Activated CD8-positive, alpha-beta memory T cell treated with anti-CD3 and anti-CD28 coated beads for 48 hours (primary cell): ENCODE measurements at places on chromosomes 11 and 22.

DNA sequence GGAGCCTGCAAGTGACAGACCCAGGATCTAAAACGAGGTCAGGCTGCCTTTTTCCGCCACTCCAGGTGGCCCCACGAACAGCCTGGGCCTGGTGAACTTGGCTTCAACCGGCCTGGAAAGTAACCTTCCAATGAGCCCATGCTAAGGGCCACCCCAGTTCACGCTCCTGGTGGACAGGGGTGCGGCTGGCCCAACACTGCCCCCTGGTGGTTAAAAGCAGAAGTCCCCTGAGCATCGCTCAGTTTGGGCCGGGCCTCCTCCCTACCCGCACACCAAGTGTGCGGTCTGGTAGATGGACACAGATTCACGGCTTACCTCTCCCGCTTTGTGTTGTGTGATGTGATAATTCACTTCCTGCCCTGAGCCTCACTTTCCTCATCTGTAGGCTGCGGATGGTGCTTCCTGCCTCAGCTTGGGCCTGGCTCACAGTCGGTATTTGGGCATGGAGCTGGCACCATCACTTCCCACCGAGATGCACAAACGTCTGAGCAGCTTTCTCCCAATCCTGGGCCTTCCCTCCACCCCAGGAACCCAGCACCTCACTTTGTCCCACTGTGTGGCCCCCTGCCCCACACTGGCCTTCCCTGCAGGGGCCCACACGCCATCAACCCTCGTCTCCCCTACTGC, 13.7 kb upstream of the SEC14L3 start:
- peak; percentile 60 for DNase-seq

GRCh38 chr11:118274186-118274585, 10.1 kb upstream of the MPZL2 start:
- no peak for DNase-seq

- no peak for DNase-seq
Measured at GRCh38 chr22:47337161-47337621, 574.7 kb downstream of the TBC1D22A start.

DNA sequence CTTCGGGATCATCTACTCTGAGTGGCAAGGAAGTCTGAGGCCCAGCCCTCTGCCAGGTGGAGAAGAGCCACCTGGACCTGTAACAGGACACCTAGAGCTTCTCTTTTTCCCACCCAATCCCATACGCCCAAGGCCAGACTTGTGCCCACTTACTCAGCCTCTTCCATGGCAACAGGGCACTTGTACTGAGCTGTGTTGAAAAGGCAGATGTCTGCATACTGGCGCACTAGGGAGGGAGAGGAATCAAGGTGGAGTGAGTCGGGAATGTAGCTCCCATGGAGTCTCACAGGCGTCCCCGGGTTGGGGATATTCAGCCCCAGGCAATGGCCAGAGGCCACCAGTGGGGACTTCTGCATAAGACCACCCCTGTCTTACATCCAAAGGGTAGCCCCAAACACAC, 36.1 kb downstream of the TPBGL start:
- no peak for DNase-seq

- no peak for DNase-seq
Measured at GRCh38 chr11:57513911-57514537, 1.5 kb downstream of the SLC43A1 start.

- no peak for DNase-seq
Measured at GRCh38 chr22:46696614-46697013, 41.4 kb downstream of the CERK start.

DNA sequence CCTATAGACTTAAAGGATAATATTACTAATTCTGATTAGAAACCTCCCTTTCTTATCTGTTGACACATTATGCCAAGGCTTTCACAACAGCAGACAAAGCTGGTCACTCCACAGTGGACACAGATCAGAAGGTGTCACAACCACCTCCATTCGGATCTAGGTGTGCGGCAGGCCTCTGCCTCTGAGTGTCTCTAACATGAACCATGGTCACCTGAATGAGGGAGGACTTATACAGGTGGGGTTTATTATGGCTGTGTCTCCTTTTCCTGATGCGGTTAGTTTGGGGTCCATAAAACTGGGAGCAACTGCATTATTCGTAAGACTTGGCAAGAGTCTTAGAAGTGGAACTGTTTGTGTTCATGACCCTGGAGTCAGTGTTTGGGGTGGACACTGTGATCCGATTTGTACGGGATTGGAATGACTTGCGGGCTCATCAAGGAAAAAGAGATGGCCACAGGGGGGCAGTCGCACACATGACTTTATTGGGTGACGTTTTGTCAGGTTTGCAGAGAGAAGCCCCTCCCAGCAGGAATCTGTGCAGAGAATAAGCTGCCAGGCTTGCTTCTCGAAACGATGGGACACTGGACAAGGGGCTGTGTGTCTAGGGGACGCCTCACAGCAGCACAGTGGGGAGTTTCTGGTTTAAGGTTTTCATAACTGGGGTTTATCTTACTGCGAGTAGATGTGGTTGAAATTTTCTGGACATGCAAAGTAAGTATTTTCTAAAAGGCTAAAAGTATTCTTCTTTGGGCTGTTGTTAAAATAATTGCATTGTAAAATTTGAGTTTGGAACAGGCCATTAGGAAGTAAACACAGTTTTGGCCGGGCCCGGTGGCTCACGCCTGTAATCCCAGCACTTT, 90.6 kb downstream of the GAB4 start:
- no peak for DNase-seq

DNA sequence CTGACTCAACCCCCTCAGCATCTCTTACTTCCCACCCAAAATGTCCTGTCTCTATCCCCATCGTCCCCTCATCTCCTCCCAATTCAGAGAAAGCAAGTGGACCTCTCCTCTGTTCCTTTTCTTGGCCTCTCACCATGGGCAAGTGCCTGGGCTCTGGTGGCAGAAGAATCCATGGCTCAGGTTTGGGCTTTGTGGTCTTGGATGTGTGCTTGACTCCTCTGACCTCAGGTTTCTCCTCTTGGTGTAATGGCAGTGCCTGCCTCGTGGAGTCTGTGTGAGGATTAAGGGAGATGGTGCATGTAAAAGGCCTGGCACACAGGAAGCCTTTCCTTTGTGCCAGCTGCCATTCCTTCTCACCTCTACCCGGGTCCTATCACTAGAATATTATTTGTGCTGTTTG, 3.2 kb downstream of the BMAL1 start:
- DNase-seq, result no peak

DNA sequence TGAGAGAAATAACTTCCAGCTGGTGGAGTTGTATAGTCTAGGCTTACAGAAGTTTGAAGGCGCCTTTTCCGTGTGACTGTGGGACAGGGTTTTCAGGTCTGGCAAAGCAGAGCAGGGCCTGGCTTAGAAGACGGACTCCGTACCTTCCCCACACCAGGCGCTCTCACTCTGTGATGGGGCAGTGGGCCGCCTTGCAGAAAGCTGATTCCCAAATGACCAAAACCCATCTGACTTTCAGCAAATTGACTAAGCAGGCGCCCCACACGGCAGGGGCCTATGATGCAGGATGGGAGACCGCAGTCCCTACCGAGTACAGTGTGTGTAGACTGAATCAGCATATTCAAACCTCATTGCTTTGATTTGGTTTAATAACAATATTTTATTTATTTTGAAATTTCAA, 85.8 kb upstream of the TMEM45B start:
- no peak for DNase-seq

DNA sequence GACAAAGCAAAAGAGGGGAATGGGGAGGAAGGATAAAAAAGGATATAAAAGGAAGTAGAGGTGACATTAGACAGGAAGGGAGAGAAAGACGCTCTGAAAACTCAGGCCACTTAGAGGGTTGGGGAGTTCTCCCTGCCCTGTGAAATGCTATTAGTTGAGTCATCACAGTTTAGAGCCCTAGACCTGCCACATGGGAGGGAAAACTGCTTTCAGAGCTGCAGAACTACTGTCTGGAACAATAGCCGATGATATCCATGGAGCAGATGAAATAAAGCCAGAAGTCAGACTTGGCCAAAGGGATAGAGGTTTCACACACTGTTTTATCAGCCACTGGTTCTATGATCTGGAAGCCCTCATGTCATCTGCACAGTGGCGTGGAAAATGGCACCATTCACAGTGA, 157.9 kb downstream of the NCAM1 start:
- no peak for DNase-seq

GRCh38 chr11:120797143-120797542, 226.8 kb upstream of the TBCEL start:
- no peak for DNase-seq

- DNase-seq, result no peak
Measured at GRCh38 chr11:35180317-35181233, 41.6 kb downstream of the CD44 start.

GRCh38 chr11:86183694-86184093, 60.9 kb upstream of the EED start:
- DNase-seq, result no peak

- DNase-seq, result no peak
Measured at GRCh38 chr22:41478473-41478872, 9.6 kb downstream of the ACO2 start.

GRCh38 chr11:78041843-78042440, 18.9 kb upstream of the KCTD14 start:
- no peak for DNase-seq

GRCh38 chr11:611001-611996, 4.5 kb downstream of the IRF7 start:
- no peak for DNase-seq

DNA sequence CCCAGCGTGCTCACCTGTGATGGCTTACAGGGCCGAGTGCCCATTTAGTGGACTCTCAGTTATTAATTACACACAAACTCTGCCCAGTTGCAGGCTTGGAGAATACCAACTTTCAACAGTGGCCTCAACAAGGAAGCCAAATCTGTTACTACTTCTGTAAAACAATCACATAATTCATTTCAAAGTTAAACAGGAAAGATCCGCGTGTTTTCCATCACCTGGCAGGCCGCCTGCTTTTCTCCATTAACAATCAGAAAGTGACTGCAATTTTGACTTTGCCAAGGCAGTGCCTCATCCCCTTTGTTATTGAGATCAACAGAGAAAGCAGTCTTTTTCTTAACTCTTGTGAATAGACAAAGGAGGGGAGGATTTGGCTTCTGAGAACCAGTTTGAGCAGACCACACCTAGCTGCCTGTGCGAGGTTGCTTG, 77.7 kb downstream of the BARX2 start:
- DNase-seq, result no peak

DNA sequence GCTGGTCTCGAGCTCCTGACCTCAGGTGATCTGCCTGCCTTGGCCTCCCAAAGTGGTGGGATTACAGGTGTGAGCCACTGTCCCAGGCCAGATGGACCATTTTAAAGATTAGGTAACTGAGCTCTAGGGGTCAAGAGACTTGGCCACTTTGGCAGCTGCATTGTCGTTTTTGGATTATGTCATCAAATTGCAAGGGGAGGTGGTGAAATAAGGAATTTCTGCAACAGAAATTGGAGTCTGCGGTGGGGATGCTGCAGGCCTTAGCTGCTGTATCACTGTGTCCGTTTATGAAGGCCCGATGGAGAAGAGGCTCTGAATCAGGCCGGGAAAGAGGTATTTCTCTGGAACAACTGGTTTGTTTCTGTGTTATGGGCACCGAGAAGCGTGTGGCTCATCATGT, 34.6 kb downstream of the PTPRJ start:
- no peak for DNase-seq

GRCh38 chr11:107769189-107769588, 57.3 kb upstream of the SLN start:
- no peak for DNase-seq

DNA sequence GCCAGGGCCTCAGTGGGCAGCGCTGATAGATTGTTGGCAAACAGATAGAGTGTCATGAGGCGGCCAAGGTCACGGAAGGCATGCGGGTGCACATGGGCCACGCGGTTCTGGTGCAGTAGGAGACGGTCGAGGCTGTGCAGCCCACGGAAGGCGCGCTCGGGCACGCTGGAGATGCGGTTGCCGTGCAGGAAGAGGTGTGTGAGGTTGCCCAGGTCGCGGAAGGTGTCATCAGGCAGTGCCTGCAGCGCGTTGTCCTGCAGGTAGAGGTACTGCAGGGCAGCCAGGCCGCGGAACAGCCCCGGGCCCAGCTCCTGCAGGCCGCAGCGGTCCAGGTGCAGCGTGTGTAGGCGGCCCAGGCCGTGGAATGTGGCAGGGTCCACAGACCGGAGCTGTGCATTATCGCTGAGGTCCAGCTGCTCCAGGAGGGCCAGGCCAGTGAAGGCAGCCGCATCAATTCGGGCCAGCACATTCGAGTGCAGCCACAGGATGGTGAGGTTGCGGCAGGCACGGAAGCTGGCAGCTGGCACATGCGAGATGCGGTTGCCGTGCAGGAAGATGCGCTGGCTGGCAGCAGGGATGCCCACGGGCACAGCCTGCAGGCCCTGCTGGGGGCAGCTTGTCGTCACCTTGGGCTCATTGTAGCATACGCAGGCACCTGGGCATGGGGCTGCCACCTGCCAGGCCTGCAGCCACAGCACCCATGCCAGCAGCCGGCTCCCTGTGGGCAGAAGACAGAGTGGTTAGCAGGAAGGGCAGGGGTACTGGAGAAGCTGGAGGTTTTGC, 25.5 kb downstream of the RTN4R start:
- no peak for DNase-seq

DNA sequence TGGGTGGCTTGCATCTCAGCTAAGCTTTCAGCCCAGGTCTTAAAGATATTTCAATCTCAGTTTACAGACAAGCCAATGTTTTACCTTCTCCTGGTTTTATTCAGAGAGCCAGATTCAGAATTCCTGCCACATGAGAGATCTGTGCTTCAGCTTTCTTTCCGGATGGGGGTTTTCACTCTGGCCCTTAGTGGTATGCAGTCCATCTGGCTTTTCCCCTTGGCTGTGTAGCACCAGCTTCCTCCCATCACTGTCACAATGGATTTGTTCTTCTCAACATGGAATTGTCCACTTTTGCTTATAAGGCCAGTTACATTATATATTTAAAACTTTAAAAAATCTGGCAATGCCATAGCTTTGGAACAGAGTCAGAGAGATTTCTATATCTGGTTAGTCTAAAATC, 303.9 kb downstream of the ETS1 start:
- no peak for DNase-seq

DNA sequence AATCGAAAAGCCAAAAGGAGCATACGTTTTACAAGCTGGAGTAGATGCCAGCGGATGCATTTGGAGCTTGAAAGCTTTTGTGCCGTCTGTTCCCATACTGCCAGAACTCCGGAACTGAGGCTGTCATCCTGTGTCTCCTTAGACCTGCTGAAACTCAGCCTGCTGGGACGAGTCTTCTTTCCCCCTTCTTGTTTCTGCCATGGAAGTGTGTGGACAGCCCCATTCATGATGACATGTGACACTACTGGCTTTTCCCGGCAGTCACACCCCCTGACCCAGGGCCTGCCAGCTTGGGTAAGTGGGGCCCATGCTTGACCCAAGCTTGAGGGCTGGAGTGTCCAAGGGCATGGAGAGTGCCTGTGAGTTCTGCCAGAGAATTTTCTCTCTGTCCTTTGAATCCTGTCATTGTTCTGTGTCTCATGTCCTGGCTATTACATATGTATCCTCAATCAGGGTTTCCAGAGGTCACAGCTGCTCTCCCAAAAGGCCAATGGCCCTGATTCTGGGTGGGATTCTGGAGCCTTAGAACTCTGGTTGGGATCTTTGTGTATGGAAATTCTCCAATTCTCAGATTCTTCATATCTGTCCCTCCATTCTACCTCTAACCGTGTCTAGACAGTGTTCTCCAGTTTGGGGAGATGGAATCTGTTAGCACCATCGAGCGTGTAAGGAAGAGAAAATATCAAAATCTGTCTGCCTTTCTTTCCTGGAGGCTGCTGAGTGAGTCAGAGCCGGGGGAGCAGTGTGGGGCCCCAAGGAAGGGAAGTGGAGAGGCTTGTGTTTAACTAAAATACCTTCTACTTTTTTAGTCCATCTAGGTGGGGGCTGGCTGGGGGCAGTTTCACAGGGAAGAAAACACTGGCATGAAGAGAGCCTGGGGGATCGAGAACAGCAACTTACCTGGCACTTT, 73.2 kb downstream of the KIAA1671 start:
- DNase-seq, result no peak
